ENCODE measurements at places on chromosomes 12 and 14.
A peak's percentile ranks its signal among the peaks of the same experiment; 100 is the strongest.

DNA sequence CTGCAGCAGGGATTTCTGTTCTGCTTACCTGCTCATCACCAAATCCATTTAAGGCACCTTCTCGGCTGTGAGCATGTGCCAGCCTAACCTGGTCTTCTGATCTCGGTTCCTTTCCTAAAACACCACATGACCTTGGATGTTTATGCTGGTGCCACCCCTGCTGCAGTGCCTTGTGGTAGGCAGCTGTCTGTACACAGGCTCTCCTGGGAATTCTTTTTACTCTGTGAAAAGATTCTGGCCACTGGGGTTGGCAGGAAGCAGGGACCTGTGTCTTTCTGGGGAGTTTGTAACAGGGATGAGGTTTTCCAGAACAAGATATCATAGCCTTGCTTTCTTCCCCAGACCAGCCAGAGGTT is 10.4 kb upstream of the PLEKHG3 start:
- DNase-seq = no peak

DNA sequence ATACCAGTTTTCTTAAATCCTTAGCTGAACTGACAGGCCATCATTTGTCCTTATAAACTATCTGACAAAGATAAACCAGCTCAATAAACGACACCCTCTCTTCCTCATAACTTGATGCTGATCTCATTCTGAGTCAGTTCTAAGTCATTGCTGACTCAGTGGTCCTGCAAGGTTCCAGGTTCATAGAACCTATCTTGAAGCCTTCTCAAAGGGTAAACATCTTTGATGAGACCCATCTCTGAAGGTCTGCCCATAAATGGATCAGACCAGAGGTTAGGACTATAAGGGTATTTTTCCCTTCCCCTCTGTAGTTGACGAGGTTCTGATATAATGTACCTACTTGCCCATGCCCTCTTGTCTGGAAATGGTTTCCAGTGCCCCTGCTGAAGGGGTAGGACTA is 11.9 kb downstream of the NAA25 start:
- no peak for DNase-seq

DNA sequence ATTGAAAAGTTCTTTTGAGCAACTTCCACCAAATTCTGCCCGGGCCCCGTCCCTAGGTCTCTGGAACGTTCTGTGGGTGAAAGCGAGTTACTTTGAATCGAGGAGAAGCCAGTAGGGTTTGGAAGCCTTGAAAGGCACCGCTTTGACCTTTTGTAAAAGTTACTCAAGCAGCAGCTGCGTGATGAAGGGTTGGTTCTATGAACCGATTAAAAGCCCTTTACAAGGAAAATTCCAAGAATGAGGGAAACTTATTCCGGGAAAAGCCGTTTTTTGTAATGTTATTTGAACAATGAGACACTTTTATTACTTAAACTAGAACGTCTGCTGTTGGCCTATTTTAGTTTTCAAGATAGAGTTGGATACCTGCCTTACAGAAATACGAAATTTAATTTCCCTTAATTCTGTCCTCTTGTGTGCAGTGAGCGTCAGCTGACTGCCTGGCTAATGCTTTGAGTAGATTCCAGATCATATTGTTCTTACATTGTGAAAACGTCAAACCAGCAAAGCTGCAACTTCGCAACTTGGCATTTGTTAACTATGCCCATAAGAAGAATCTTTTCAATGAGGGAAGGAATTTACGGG is 906 bp downstream of the LARP4 start:
- no peak for DNase-seq

GRCh38 chr14:68232300-68233055 is 412.9 kb downstream of the RAD51B start:
- peak; percentile 11 for DNase-seq

DNA sequence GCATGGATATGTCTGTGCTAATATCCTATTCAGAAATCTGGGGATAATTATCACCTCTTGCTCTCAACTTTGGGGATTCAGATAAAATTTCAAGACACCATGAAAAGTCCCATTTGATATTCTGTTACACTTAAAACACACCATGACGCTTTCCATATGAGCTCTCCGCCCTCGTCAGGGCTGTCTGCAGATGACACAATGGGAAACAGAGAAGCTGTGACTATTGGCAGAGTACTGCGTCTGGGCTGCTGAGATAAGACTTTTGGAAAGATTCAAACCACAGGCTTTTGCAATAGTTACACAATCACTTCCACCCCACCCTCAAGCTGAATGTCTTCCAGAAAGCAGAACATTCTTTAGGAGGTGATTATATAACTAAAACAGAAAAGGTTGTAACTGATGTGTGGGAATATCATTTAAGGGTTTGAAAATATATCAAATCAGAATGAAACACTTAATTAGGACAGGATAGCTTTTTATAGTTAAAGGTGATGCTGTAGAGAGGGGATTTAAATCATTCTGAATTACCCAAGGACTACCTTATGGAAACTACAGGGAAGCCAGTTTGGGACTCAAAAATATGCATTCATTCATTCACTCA is 75.3 kb upstream of the TMPO start:
- DNase-seq = no peak

DNA sequence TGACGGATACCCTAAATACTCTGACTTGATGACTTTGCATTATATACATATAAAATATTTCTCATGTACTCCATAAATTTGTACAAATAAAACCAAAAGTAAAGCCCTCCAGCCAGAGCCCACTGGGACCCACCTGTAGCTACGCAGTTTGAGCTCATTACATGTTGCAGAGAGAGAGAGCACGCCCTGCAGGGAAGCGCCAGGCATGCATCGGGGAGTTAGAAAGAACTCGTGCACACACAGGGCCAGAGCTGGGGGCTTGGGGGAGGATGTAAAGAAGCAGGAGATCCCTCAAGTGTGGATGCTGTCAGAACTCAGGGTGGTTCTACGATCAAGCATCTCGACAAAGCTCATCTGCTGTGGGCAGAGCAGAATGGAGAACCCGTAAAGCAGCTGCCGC is 178.5 kb upstream of the RTL1 start:
- no peak for DNase-seq

DNA sequence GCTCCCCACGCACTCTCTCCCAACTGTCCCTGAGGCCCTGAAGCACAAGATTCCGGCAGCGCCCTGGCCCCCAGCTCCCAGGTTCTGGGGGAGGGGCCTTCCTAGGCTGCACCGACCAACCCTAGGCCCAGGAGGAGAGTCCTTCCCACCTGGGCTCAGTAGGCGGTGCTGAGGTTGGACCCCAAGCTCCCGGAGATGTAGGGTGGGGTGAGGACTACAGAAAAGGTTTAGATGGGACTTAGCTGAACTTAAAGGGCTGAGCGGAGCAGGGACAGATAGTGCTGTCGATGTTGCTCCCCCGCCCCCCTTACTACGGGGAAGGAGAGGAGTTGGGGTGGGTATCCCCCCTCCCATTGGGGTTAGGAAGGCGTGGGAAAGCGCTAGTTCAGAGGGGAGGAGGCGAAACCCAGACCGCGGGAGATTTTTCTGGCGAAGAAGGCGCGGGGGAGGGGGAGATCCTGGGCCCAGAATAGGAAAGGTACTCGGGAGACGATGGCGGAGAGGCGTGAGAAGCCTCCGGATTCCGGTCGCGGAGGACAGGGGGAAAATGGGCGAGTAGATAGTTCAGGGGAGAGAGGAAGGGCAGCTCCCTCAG is 4.2 kb upstream of the BAZ2A start:
- DNase-seq = no peak

DNA sequence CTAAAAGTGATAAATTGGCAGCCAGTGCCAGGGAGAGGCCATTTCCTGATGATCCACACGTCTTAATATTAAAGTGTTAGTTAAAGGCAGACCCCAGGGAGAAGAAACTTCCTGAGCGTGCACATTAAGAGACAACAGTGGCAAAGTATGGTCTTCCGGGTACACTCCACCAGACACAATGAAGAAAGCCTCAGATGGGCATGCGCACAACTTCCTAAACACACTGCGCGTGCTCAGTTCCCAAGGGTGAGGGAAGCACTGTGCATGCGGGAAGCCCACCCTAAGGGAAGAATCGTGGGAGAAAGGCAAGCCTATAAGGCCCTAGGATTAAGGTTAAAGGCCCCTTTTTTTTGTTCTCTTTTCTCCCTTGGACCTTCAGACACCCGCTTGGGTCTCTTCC is 140.7 kb upstream of the CDKN3 start:
- DNase-seq = no peak

- no peak for DNase-seq
These were observed 284.0 kb downstream of the PRKD1 start for GRCh38 chr14:29643433-29644211.

DNA sequence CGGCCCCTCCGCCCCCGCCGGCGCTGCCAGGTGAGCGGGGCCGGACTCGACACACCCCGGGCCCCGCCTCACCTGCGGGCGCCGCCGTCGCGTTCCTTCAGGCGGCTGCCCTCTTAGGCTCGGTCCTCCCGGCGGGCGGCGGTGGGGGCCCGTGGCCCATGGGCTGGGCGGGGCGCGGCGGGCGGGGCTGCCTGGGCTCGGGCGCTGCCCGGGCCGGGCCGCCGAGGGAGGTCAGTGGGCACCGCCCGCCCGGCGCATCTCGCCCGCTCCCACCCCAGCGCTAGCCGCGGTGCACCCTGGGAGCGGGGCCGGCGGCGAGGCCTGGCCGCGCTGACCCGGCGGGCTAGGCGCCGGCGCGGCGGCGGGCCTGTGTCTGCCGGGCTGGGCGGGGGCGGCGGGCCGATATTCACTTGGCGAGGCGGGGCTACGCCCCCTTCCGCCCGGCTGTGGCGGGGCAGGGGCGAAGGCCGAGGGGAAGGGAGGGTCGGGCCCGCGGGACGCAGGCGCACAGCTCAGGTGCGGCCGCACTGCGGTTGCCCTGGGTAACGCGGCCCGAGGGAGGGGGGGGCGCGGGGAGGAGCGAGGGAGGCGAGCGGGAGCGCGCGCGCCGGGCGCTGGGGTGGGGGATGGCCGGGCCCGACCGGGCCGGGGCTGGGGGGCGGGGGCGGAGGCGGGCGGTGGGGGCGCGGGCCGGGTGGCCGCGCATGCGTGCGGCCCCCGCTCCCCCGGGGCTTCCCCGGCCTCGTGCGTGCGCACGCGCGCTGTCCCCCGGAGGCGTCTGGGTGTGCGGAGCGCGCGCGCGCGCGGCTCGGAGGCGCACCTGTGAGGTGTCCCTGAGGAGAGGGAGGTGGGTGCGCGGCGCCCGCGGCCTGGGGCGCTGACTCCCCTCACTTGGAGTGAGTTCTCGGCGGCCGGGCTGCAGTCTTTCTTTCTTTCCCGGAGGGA is at the start of the genes CCDC92 and ZNF664:
Gene CCDC92 (minus strand): TSS at position 375 of the 945 bp plus-strand sequence. CDS start 28,526 bp downstream, outside the sequence.
Gene ZNF664 (plus strand): TSS at position 759 of the 945 bp plus-strand sequence. CDS start 38,930 bp downstream, outside the sequence.
- DNase-seq = peak; percentile 94

DNA sequence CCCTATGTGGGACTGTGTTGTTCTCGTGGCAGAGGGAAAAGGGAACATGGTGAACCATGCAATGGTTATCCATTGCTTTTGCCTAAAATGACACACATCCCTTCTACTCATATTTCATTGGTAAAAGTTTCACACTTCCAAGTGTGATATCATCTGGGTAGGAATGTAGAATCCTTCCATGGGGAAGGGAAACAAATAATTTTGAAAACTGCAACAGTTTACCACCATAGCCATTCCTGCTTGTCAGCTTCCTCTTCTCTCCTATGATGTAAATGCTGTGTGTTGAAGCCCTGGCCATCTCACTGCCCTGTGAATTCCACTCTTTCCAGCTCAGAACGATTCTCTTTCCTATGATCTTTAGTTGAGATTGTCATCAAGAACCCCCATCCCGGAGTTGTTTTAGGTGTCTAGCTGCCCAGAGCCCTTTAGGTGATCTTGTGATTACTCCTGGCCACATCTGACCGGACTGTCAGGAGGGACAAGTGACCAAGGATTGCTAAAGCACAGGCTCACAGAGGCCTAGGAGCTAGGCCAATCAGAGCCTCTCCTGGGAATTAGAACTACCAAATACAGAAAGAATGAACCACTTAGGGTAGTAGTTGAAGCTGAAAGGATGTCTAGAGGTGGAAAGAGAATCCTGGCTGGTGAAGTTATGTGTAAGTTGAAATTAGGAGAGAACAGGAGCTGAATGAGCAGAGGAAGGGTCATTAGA is 84.6 kb downstream of the VCPKMT start:
- no peak for DNase-seq

DNA sequence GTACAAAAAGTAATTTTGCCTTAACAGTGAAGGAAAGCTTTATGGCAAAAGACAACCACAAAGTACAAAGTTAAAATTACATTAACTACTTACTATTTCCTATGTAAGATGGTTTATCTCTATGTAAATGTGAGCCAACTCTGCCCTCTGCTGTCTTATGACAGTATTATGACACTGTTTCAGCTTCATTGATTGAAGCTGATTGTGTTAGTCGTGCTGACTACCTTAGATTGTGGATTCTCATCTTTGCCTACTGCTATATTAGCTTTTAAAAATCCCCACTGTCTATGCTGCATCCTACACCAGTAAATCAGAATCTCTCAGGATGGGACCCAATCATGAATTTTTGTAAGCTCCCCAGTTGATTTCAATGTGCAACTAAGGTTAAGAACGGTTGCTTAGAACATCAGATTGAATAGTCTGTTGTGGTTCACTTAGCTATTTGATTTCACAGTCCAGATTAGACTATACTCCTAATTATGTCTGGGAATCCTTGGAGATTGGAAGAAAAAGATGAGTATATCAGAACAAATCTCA is 12.2 kb upstream of the SPTB start:
- DNase-seq = no peak

GRCh38 chr12:72540811-72541210 is 268.6 kb downstream of the TRHDE start:
- no peak for DNase-seq

DNA sequence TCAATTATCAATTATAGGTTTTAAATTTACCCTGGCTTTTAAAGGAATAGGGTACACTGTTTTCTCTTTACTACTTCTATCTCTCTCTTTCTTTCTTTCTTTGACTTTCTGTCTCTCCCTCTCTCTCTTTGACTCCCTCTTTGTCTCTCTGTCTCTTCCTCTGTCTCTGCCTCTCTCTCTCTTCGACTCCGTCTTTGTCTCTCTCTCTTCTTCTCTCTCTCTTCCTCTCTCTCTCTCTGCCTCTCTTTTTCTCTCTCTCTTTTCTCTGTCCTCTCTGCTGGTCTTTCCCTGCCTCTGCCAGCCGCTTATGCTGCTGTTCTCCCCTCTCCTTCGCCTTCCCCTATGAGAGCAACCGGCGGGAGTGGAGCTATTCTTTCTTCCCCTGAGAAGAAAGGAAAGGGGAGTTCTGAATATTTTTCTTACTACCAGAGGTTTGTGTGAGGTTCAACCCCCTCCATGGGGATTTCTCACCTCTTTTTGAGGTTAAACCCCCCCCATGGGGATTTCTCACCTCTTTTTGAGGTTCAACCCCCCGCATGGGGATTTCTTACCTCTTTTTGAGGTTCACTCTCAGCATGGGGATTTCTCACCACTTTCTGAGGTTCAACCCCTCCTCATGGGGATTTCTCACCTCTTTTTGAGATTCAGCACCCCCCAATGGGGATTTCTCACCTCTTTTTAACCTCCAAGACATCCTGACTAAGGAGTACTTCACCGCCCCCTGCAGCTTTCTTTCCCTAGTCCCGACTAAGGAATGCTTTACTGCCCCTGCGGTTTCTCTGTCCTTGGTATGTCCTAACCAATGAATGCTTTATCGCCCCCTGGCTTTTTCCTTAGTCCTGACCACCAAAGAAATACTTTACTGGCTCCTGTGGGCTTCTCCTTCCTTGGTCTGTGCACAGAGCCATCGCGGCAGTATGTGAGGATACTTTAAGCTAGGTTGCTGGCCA is 27.4 kb upstream of the DDHD1 start:
- peak; percentile 8 for DNase-seq

- no peak for DNase-seq
These were observed 137.0 kb downstream of the ZFP36L1 start for GRCh38 chr14:68655911-68656316.
